Sigmoid colon (tissue), 7 donors: ENCODE measurements at places on chromosomes 7 and 10. TPM values are rescaled to one million over a fixed set of nuclear protein-coding genes. Genes with fewer than 3 reads are reported as not detected.

DNA sequence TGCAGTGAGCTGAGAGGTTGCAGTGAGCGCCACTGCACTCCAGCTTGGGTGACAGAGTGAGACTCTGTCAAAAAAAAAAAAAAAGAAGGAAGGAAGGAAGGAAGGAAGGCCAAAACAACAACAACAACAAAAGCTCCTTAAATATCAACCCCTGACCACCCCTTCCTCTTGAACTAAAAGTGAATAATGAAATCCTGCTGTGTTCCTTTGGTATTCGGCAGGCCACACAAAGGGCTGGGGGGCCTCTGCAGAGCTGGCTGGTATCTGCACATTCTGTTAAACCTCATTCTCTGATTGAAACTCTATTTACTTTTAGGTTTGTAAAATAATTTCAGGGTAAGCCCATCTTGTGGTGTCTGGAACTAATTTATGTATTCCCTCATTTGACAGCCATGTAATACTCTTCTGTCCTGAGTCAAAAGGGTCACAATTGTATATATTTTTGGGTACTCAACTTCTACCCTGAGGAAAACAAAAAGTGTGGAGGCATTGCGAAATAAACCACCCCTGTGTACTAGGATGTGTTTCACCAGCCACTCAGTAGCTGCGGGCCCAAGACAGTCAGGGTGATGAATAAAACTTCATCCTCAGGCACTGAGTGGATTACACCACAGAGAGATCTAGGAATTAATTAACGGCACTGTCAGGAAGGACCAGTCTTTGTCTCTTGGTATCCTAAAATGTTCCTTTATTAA is 446.4 kb upstream of the PFKP start:
- no peak overlapping the region for H3K27ac ChIP-seq
- H3K4me3 ChIP-seq: no peak overlapping the region

EPO gene
- total RNA-seq: not detected

NXPH1 gene
- not detected for total RNA-seq

DNA sequence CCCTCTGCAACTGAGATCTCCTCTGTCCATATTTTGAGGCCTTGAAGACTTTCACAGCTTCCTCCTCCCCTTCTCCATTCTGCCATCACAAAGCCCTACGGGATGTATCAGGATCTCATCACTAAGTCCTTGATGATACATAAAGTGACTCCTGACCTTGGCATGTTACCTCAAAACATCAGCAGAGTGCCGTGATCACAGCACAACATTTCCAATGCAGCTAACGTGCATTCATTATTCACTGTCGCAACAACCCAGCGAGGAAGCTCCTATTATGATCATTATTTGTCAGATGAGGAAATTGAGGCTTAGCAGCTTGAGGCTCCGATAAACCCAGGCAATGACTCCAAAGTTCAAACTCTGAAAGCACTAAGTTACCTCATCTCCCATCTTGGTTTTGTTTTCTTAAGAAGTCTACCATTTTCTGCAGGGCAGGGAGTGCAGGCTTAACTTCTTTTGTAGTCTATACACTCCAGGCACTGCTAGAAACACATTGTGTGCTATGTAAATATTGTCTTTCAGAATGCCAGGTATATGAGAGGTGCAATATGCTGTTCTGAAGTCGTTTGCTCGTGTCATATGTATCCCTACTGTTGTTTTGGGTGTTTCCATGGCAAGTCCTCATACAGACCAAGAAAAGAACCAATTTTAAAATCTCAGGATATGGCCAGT is 80.6 kb upstream of the C1QL3 start:
- no peak overlapping the region for H3K27ac ChIP-seq
- no peaks in the 10 kb centered on the region for H3K27me3 ChIP-seq
- no peaks in the 10 kb centered on the region for H3K4me1 ChIP-seq

- peaks cover 66% of the 10 kb centered on the region for H3K27me3 ChIP-seq
- DNase-seq: no peak
- H3K36me3 ChIP-seq: no peaks in the 10 kb centered on the region
- no peaks in the 10 kb centered on the region for H3K4me1 ChIP-seq
- H3K27ac ChIP-seq: no peak overlapping the region
Measured at GRCh38 chr10:101238732-101239105, 9.5 kb upstream of the LBX1 start.

DNA sequence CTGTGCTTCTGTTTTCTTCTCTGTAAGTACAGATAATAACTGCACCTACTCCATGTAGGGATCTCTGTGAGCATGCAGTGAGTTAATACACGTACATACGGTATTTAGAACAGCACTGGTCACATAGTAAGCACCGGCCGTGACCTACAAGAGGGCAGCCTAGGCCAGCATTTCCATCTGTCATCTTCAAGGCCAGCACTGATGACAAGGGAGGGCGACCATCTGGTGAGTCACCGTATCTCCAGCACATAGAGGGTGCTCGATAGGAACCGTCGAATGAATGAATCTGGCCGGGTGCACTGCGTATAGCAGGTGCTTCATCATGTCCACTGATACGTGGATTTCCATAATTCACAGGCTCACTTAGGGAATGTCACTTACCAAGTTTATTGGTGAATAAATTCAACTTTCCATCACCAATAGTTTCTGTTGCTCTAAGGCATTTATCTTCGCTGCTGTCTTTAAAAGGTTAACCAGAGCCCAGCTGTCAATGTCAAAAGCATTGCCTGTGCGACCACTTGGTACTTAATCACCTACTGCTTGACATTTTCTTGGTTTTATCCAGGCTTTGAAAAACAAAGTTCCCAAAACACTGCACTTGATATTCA is 8.3 kb downstream of the NOD1 start:
- peaks cover 70% of the 10 kb centered on the region for H3K4me1 ChIP-seq
- no peak overlapping the region for H3K4me3 ChIP-seq
- H3K27me3 ChIP-seq: no peaks in the 10 kb centered on the region
- DNase-seq: peak; percentile 74
- H3K27ac ChIP-seq: peak overlapping the region; percentile 80

GRCh38 chr7:27922907-27923641 is 183.1 kb downstream of the TAX1BP1 start:
- H3K27ac ChIP-seq: peak overlapping the region; percentile 27
- no peaks in the 10 kb centered on the region for H3K36me3 ChIP-seq
- H3K27me3 ChIP-seq: no peaks in the 10 kb centered on the region
- no peak for DNase-seq
- H3K4me3 ChIP-seq: no peak overlapping the region

GRCh38 chr10:128542659-128543058 is 416.4 kb upstream of the MKI67 start:
- H3K27me3 ChIP-seq: peaks cover 28% of the 10 kb centered on the region
- H3K4me1 ChIP-seq: peaks cover 19% of the 10 kb centered on the region
- no peaks in the 10 kb centered on the region for H3K36me3 ChIP-seq

- H3K4me1 ChIP-seq: peaks cover 19% of the 10 kb centered on the region
- H3K4me3 ChIP-seq: no peak overlapping the region
- DNase-seq: no peak
- no peaks in the 10 kb centered on the region for H3K36me3 ChIP-seq
Measured at GRCh38 chr10:45589009-45589408, 83.6 kb downstream of the ZFAND4 start.

GRCh38 chr10:24849501-24850299 is 102.7 kb downstream of the PRTFDC1 start:
- H3K27ac ChIP-seq: no peak overlapping the region
- no peaks in the 10 kb centered on the region for H3K36me3 ChIP-seq
- no peaks in the 10 kb centered on the region for H3K4me1 ChIP-seq
- H3K4me3 ChIP-seq: no peak overlapping the region
- no peaks in the 10 kb centered on the region for H3K27me3 ChIP-seq

DNA sequence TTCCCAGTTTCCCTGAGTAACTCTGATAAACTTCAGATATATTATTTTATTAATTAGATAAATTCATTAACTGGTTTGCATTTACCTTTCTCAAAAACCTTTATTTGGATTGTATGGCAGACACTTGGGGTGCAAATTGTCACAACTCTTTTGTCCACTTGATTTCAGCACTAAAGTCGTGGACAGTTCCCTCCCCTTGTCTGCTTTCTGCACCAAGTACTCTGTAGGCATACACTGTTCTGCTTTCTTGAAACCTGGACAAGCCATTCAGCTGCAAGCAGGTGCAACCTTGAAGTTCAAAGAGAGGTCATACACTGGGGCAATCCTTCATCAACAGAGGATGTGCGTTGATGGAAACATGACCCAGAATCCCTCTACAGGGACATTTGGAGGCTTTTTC is 162.9 kb downstream of the ARL5B start:
- no peaks in the 10 kb centered on the region for H3K27me3 ChIP-seq
- DNase-seq: no peak
- no peaks in the 10 kb centered on the region for H3K36me3 ChIP-seq
- no peaks in the 10 kb centered on the region for H3K4me1 ChIP-seq

FXYD4 gene
- total RNA-seq: not detected

GRCh38 chr7:119720541-119720940 is 552.4 kb upstream of the KCND2 start:
- no peaks in the 10 kb centered on the region for H3K4me1 ChIP-seq
- H3K4me3 ChIP-seq: no peak overlapping the region
- no peaks in the 10 kb centered on the region for H3K36me3 ChIP-seq
- no peak for DNase-seq
- H3K27ac ChIP-seq: no peak overlapping the region
- no peaks in the 10 kb centered on the region for H3K27me3 ChIP-seq

XRCC2 gene
- total RNA-seq: 0.55 TPM

- H3K36me3 ChIP-seq: no peaks in the 10 kb centered on the region
- H3K27me3 ChIP-seq: no peaks in the 10 kb centered on the region
- no peak overlapping the region for H3K4me3 ChIP-seq
- DNase-seq: no peak
Measured at GRCh38 chr7:81527651-81528050, 242.2 kb downstream of the HGF start.

- peaks cover 24% of the 10 kb centered on the region for H3K36me3 ChIP-seq
- no peaks in the 10 kb centered on the region for H3K4me1 ChIP-seq
- no peak overlapping the region for H3K4me3 ChIP-seq
- no peaks in the 10 kb centered on the region for H3K27me3 ChIP-seq
- no peak overlapping the region for H3K27ac ChIP-seq
Measured at GRCh38 chr7:5234852-5235831, 45.1 kb downstream of the WIPI2 start.

HOXA7 gene
- total RNA-seq: 4.7 TPM

- H3K27me3 ChIP-seq: no peaks in the 10 kb centered on the region
- peak overlapping the region; percentile 84 for H3K4me3 ChIP-seq
- peak overlapping the region; percentile 92 for H3K27ac ChIP-seq
- DNase-seq: peak; percentile 78
Measured at GRCh38 chr7:92835261-92835850, 1.0 kb downstream of the CDK6 start.

FAM221A gene
- 16.3 TPM for total RNA-seq

RAB19 gene
- total RNA-seq: not detected

- H3K27me3 ChIP-seq: no peaks in the 10 kb centered on the region
- DNase-seq: no peak
- no peak overlapping the region for H3K27ac ChIP-seq
- H3K4me3 ChIP-seq: no peak overlapping the region
- no peaks in the 10 kb centered on the region for H3K36me3 ChIP-seq
Measured at GRCh38 chr7:94146408-94146807, 142.3 kb upstream of the BET1 start.

GRCh38 chr7:17558135-17558534 is 259.7 kb downstream of the AHR start:
- H3K27ac ChIP-seq: no peak overlapping the region
- no peaks in the 10 kb centered on the region for H3K36me3 ChIP-seq
- DNase-seq: no peak
- H3K4me1 ChIP-seq: peaks cover 33% of the 10 kb centered on the region

DNA sequence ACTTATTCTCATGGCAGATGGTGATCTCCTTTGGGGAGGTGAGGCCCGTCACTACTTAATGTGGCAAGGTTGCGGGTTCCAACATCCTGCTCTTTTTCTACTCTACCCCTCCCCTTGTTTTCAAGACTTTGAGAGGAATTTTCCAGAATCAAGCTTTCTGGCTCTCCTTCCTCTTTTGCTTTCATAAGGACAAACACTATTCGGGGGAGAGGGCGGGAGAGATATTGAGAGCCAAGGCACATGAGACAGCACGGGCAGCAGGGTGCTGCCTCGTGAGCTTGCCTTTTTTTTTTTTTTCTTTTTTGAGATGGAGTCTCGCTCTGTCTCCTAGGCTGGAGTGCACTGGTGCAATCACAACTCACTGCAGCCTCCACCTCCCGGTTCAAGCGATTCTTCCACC is 6.9 kb upstream of the PFKFB3 start:
- peak; percentile 83 for DNase-seq
- H3K27ac ChIP-seq: peak overlapping the region; percentile 75
- H3K27me3 ChIP-seq: no peaks in the 10 kb centered on the region

DBF4 gene
- 6.4 TPM for total RNA-seq

GRCh38 chr10:14659626-14660196 is 115.0 kb downstream of the FAM107B start:
- no peak overlapping the region for H3K4me3 ChIP-seq
- no peaks in the 10 kb centered on the region for H3K4me1 ChIP-seq
- no peaks in the 10 kb centered on the region for H3K27me3 ChIP-seq
- no peak for DNase-seq

HTRA1 gene
- 121 TPM for total RNA-seq

DNA sequence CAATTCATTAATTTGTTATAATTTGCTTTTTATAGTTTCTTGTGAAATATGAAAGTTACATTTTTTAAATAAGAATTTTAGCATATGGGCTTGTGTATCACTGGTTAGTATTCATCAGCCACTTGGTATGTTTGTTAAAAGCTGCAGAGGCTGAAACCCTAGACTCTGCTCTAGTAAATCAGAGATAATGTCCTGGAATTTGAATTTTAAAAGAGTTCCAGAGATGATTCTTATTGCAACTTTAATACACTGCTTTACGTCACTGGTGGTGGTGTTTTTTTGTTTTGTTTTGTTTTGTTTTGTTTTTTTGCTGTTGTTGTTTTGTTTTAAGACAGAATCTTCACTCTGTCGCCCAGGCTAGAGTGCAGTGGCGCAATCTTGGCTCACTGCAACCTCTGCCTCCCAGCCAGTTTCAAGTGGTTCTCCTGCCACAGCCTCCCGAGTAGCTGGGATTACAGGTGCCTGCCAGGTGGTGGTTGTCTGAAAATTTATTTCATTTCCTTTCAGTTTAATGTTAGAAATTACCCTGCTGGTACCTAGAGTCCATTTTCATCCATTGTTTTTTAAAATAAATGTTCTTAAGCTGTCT is 43.8 kb downstream of the PTPN12 start:
- H3K4me3 ChIP-seq: no peak overlapping the region
- H3K27me3 ChIP-seq: no peaks in the 10 kb centered on the region
- H3K27ac ChIP-seq: no peak overlapping the region
- no peak for DNase-seq
- no peaks in the 10 kb centered on the region for H3K36me3 ChIP-seq

DNA sequence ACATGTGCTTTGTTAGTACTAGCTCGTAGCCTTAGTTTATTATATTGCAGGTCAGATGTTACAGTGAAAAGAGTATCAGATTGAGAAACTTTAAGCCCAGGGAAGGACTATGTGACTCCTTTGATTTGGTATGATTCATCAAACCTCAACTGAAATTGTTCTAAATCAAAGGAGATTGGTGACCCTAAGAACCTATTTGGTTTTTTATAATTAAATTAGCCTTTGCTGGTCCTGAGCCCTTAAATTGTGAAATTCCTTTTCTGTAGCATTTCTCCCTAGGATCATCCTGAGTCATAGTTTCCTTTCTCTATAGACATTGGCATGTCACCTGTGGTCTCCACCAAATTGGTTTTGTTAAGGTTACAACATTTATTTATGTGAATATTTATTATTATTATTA is 89.7 kb downstream of the POLR1F start:
- no peak overlapping the region for H3K4me3 ChIP-seq
- no peaks in the 10 kb centered on the region for H3K36me3 ChIP-seq
- no peak overlapping the region for H3K27ac ChIP-seq
- no peak for DNase-seq
- H3K4me1 ChIP-seq: no peaks in the 10 kb centered on the region

GRCh38 chr10:1734288-1734687 is 3.0 kb downstream of the ADARB2 start:
- H3K27ac ChIP-seq: no peak overlapping the region
- no peak for DNase-seq
- H3K36me3 ChIP-seq: no peaks in the 10 kb centered on the region
- H3K4me3 ChIP-seq: no peak overlapping the region
- H3K4me1 ChIP-seq: peaks cover 14% of the 10 kb centered on the region
- peaks cover 82% of the 10 kb centered on the region for H3K27me3 ChIP-seq
